Right lung (tissue), 10 donors: ENCODE measurements at places on chromosomes 1 and 21. TPM values are rescaled to one million over a fixed set of nuclear protein-coding genes. Genes with fewer than 3 reads are reported as not detected.

Gene MFAP2
- polyA plus RNA-seq = 225 TPM

Gene PDZK1IP1
- polyA plus RNA-seq = 0.44 TPM

Gene FBXO42
- 23.5 TPM for polyA plus RNA-seq

Gene ARHGAP29
- polyA plus RNA-seq = 59.0 TPM

Gene RGS13
- polyA plus RNA-seq = 3.2 TPM

Gene RNF2
- polyA plus RNA-seq = 43.7 TPM

Gene KCNJ9
- polyA plus RNA-seq = 0.10 TPM

Gene S100A4
- polyA plus RNA-seq = 16.2 TPM
